ENCODE measurements at places on chromosomes 2 and 18.

GRCh38 chr2:54457323-54458023 lies 1.3 kb downstream of the SPTBN1 start:
- DNase-seq = no peak

DNA sequence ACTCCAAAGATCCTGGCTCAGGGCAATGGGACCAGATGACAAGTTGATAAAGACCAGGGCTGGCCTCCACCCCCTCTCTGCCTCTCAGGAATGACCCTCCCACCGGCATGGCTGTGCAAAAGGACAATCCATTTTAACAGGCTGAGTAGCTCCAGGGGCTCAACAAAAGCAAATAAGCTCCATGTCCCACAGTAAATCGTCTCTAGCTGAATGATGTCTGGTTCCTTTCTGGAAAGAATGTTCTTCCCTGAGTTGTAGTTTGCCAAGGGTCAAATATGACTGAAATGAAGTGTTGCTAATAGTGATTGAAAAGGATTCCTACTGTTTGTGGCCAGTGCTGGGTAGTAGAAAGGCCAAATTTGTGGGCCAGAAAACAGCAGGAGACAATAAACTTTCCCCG lies 434.4 kb upstream of the ETAA1 start:
- DNase-seq = no peak

DNA sequence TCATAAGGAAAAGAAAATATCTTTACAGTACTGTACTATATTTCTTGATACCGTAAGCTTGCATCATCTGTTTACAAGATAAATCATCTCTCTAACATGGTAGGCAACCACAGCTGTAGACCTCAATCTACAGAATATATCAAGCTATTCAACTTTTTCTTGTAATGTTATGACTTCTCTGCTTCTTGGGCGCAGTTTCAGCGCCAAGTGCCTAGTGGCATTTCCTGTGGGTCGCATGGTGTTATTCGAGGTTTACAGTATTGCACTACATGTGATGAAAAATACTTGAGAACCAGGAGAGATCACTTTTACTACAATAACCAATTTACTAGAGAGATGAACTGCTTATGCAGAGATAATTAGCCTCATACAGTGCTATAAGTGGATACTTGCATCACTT lies 34.0 kb upstream of the SESTD1 start:
- no peak for DNase-seq

DNA sequence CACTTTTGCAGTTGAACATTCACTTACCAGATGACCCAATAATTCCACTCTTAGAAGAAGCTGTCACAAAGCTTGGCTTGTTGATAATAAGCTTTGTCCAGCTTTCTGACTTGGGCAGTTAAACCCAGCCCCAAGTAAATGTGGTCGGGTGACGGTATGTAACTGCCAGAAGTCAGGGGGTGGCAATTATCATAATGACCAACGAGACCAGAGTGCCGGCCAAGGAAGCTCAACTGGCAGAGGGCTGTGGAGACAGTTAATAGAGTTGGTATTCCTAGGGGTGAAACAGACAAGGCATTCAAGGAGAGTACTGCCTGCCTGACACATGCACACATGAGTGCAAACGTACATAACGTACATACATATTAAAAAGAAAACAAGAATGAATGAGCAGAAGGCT lies 116.7 kb downstream of the EIPR1 start:
- no peak for DNase-seq

DNA sequence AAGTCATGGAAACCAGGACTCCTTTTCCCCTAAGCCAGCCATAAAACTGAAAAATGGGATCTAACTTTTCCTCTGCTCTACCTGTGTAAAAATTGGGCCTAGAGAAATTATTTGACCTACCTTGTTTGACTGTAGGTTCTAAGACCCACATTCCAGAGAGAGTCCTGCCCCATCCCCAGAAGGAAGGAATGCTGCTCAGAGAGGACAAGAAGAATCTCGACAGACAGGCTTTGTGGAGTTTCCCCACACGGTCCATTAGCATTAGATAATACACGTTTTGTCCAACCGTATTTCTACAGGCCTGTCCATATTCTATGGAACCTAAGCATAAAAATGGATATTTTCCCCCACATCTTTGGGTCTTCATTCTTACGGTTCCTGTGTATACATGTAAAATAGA lies 403.3 kb downstream of the METTL4 start:
- no peak for DNase-seq

DNA sequence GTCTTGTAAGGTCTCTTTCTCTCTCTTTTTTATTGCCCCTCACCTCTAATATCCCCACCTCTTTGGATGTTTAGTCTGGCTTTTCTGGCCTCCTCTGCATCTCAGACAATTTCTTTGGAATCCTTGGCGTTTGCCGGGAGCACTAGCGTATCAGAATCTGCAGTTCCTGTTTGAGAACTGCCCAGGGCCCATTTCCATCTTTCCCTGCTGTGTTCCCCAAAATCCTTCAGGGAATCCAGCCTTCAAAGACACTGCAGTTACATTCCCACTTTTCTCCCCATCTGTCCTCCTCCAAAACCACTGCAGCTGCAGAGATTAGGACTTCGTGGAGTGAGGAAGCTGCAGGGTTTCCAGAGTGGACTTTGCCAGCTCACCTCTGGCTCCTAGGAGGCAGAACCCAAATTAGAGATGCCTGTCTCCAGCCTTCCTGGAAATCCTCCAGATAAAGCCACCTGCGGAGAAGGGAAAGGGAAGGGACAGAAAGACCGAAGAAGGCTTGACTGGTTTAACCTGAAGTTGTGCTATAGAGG lies 2.7 kb downstream of the VSNL1 start:
- no peak for DNase-seq

- no peak for DNase-seq
Measured at GRCh38 chr18:11256251-11256650, 106.9 kb upstream of the PIEZO2 start.

- no peak for DNase-seq
Measured at GRCh38 chr2:230575642-230576324, 136.9 kb upstream of the CAB39 start.

DNA sequence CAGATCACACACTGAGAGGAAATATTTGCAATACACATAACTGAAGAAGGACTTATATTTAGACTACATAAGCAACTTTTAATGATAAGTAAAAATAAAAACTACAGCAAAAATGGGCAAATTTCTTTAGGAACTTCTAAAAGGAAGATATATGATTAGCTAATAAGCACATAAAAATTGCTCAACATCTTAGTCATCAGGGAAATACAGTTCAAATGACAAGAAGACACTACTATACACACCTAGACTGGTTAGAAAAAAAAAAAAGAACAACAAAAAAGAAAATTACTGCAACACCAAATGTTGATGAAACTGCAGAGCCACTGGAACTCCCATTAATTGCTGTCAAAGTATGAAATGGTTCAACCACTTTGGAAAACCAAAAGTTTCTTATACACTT lies 1247.5 kb upstream of the ACVR2A start:
- no peak for DNase-seq

GRCh38 chr2:119157850-119158511 lies 570 bp downstream of the C1QL2 start:
- no peak for DNase-seq

DNA sequence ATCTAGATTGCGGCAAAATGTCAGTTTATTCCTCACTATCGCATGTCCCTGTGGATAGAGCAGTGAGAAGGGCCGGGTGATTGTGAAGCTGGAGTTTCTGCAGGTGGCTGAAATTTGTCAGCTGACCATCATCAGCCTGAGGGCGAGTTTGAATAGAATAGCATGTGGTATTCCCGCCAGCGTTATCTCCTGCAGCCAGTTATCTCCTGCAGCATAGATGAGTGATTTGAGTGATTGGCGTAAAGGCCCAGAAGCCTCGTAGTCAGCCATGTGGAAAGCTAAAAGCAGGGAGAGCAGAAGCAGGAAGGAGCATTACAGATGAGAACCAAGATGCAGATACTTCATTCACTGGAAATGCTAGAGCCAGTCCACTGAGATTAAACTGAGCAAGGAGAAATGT lies 65.5 kb downstream of the CABLES1 start:
- no peak for DNase-seq

- DNase-seq = no peak
Measured at GRCh38 chr18:69889009-69889408, 58.7 kb downstream of the CD226 start.

GRCh38 chr2:39625193-39625926 lies 40.4 kb upstream of the TMEM178A start:
- DNase-seq = no peak

- DNase-seq = no peak
Measured at GRCh38 chr2:200845194-200845593, 19.3 kb downstream of the CLK1 start.

DNA sequence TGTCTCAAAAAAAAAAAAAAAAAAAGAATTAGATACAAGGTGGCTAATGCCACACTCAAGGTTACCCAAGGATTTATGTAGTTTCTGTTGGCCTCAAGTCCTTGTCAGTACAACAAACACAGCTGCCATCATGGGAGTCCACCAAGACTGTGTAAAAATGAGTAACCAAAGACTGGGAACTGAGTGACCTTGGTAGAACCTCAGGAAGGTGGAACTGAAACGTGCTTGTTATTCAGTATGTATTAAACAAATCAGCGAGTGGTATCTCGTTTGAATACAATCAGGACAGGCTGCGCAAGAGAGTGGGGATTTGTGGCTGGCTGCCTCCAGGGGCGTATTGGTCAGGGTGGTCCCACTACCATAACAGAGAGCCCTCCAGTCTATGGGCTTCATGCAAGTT lies 1.6 kb upstream of the SFTPB start:
- DNase-seq = no peak

- DNase-seq = no peak
Measured at GRCh38 chr2:69291004-69291650, 95.9 kb downstream of the GFPT1 start.

GRCh38 chr18:36633961-36634412 lies 194.8 kb downstream of the TPGS2 start:
- no peak for DNase-seq

GRCh38 chr2:26721115-26722032 lies 28.9 kb downstream of the KCNK3 start:
- DNase-seq = no peak

GRCh38 chr2:165791421-165792103 lies 2.5 kb downstream of the GALNT3 start:
- DNase-seq = no peak

DNA sequence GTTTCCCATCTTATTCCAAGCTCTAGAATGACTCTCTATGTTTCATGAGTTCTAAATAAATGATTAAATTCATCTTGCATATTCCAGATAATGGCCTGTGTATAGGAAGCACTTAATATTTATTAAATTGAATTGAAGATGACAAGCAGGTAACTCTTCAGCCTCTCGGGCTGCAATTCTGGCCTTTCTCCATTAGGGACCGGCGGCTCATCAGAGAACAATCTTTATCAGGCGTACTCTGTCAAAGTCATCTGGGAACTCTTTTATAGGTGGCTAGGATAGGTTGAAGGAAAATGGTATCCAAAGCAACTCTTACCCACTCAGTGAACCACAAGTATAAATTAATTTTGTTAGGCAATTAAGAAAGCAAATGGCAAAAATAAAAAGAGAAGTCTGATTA lies 308.5 kb downstream of the NOL4 start:
- DNase-seq = no peak

DNA sequence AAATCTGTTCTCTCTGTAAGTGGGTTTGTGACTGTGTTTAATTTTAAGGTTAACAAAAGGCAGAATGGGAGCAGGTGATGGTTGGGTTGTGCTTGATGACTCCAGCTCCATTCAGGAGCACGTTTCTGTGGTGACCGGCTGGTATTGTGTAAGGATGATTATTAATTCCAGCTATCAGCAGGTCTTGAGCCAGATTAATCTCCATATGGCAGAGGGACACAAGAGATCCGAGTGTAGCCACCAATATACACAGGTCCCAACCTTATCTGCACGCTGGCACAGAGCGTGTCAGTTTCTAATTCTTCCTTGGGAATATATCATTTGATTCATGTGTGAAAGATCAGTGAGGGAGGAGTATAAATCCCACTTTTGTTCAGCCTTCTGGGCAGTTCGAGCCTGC lies 199.0 kb upstream of the DCC start:
- DNase-seq = no peak

GRCh38 chr2:12617366-12617765 lies 99.4 kb upstream of the TRIB2 start:
- no peak for DNase-seq

- DNase-seq = no peak
Measured at GRCh38 chr2:216084547-216084946, 2.8 kb downstream of the TMEM169 start.

DNA sequence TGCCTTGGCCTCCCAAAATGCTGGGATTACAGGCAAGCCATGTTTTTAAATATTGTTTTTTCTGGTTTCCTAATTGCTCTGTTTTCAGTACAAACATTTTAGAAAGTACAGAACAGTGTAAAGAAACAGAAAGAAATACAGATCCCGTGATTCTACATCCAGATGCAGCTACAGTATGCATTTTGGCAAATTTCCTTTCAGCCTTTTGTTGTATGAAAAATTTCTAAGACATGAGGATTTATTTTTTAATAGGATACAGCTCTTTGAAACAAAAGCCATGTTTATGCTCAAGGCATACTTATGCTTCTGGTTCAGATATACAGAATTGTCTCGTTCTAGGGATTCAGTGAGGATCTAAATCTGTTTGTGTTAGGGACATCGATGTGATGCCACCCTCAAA lies 109.5 kb downstream of the MAP2 start:
- DNase-seq = no peak

- no peak for DNase-seq
Measured at GRCh38 chr18:40864846-40865245, 1090.2 kb upstream of the PIK3C3 start.

GRCh38 chr2:202721621-202722020 lies 86.9 kb downstream of the FAM117B start:
- DNase-seq = no peak
